Tibial nerve (tissue), 4 donors: ENCODE measurements at places on chromosomes 16 and 17. TPM values are rescaled to one million over a fixed set of nuclear protein-coding genes. Genes with fewer than 3 reads are reported as not detected.

The EPOP gene
- total RNA-seq, result 1.3 TPM

GRCh38 chr16:5951486-5951885, 853.9 kb upstream of the EEF2KMT start:
- H3K4me1 ChIP-seq, result no peaks in the 10 kb centered on the region
- no peak for DNase-seq
- H3K36me3 ChIP-seq, result no peaks in the 10 kb centered on the region
- H3K27ac ChIP-seq, result no peak overlapping the region
- H3K27me3 ChIP-seq, result no peaks in the 10 kb centered on the region

- no peaks in the 10 kb centered on the region for H3K27me3 ChIP-seq
- no peak overlapping the region for H3K4me3 ChIP-seq
- H3K4me1 ChIP-seq, result peaks cover 8% of the 10 kb centered on the region
- H3K27ac ChIP-seq, result no peak overlapping the region
Observed at GRCh38 chr16:84749815-84750214, 50.0 kb downstream of the USP10 start.

DNA sequence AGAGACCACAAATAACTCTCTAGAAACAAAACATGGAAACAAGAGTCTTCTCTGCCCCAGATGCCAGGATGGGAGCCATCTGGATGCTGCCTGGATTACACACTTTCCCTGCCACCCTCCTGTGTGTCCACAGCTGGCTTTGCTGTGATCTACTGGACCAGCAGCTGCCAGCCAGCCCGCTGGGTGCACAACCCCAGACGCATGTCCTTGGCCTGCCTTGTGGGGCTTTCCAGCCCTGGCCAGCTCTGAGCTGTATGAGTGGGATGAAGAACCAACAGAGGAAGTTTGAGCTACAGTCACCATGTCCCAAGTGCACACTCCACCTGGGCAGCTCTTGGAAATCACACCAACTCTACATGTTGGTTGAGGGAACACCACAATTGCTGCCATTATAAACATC, 57.0 kb upstream of the TNRC6C start:
- DNase-seq, result no peak
- no peak overlapping the region for H3K27ac ChIP-seq
- no peaks in the 10 kb centered on the region for H3K36me3 ChIP-seq
- H3K4me1 ChIP-seq, result no peaks in the 10 kb centered on the region
- H3K4me3 ChIP-seq, result no peak overlapping the region

DNA sequence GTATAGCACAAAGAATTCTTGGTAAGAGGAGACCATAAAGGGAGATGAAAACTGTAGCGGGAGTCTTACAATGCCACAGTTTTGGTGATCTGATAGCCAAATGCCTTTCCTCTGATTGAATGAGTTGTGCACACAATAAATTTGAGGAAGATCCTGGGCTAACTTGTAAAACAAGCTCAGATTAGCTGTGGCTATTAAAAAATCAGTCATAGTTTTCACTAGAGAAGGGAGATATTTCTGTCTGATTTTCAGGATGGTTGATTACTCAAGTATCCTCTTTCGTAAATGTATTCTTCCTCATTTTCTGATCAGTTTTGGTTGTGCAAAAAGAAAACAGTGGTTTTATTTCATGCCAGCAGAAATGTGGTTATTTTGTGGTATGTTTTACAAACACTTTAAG, 9.1 kb upstream of the METTL9 start:
- no peaks in the 10 kb centered on the region for H3K36me3 ChIP-seq
- no peak overlapping the region for H3K4me3 ChIP-seq
- no peaks in the 10 kb centered on the region for H3K27me3 ChIP-seq
- no peaks in the 10 kb centered on the region for H3K4me1 ChIP-seq
- no peak for DNase-seq

The CCDC92B gene
- total RNA-seq, result not detected

DNA sequence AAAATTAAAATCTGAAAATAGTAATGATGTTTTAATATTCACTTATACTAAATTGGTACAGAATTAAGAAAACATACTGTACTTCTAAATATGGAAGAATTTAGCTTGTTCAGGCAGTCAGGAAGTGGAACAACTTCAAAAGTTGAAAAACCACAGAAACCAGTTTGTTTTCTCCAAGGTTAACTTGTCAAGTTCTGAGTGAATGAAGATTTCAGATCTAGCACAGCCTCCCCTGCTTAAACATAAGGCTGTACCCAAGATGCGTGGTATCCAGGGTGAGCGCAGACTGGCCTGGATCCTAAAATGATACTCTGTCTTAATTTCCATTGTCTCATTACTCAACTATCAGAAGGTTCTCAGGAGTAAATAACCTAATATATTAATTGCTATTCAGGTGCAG, 730.7 kb upstream of the KIF2B start:
- DNase-seq, result no peak
- H3K36me3 ChIP-seq, result no peaks in the 10 kb centered on the region
- H3K4me1 ChIP-seq, result no peaks in the 10 kb centered on the region
- no peaks in the 10 kb centered on the region for H3K27me3 ChIP-seq

DNA sequence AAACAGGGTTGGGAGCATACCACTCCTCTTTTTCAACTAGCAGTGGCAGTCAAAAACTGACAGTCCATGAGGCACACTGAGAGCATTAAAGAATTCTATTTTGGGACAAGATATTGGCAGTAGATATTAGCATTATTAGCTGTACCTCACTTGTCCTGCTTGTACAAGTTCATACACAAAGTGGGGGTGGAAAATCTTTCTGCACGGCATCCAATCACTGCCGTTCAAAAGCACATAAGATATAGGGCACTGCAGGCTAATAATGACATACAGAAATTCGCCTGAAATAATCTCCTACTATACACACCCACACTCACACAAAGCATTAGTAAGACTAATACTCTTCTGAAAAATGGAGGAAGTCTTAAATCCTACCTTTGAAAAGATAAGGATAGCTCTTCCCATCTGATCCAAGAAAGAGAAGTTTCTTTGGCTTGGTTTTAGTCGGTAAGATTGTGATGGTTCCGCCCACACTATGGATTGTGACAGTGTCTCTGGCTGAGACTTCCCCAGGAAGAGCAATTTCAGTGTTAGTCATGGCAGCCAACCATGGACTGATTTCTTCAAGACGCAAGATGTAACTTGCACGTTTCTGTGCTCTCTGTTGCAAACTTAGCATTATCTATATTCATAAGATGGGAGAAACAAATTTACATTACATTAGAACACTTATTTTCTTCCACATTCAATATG, 40.6 kb upstream of the ARL6IP1 start:
- no peak for DNase-seq
- no peaks in the 10 kb centered on the region for H3K27me3 ChIP-seq
- H3K4me1 ChIP-seq, result no peaks in the 10 kb centered on the region

DNA sequence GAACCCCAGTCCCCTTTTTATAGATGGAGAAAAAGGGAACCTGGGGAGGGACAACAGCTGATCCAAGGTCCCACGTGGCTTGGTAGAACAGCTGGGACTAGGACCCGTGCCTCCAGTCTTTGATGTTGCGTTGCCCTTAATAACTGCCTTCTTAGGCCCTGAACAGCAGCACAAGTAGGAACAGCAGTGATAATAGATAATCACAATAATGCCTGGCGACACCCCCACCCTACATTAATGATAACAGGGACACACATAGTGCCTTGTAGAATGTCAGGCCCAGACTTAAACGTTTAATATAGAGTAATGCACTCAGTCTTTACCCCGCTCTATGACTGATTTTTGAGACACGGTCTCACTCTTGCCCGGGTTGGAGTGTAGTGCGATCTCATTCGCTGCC, 96.4 kb downstream of the ABCC6 start:
- DNase-seq, result no peak
- H3K27me3 ChIP-seq, result no peaks in the 10 kb centered on the region
- no peaks in the 10 kb centered on the region for H3K4me1 ChIP-seq
- no peak overlapping the region for H3K4me3 ChIP-seq
- H3K27ac ChIP-seq, result no peak overlapping the region

DNA sequence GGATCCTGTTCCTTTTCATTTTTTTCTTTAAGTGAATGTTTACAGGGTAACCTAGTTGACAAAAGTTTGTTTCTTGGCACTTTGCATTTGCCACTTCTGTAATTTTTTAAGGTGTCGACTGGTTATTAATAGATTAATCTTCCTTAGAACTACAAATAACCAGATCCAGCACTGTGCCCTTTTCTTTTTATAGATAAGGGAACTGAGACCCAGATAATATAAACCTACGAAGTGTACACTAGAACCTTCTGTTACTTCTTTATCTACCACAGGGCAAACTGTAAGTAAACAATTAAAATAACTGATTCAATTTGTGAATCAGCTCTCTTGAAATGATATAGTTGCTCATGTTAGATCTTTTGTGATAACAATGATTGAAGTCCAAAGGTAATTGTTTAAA, 55.4 kb downstream of the NLK start:
- H3K4me1 ChIP-seq, result peaks cover 5% of the 10 kb centered on the region
- H3K27ac ChIP-seq, result no peak overlapping the region
- no peak for DNase-seq

The TRAF7 gene
- 53.7 TPM for total RNA-seq

DNA sequence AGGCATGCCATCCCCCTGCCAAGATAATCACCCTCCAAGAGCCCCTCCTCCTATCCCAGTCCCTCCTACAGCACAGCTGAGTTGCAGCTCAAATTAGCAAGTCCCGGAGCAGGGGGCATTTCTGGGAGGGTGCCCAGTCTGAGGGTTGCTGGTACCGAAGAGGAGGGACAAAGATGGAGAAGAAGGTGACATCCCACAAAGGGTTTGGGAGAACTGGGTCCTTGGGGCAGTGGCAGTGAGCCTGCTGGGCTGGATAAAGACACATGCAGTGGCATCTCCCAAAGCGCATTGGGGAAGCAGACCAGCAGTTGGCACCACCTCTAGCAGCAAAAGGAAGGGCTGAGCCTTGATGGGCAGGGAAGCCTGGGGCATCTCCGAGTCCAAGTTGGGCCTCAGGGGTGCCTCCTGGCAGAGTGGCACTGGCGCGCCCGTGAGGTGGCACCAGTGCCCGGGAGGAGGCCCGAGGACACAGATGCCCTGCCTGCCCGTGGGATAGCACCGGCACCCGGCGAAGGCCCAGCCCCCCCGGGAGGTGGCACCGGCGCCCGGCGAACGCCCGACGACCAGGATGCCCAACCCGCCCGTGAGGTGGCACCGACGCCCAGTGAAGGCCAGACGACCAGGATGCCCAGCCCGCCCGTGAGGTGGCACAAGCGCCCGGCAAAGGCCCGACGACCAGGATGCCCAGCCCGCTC, 622 bp downstream of the TOM1L2 start:
- H3K36me3 ChIP-seq, result no peaks in the 10 kb centered on the region
- peak overlapping the region; percentile 60 for H3K27ac ChIP-seq

GRCh38 chr17:75060434-75061054, 13.5 kb downstream of the KCTD2 start:
- peaks cover 6% of the 10 kb centered on the region for H3K4me1 ChIP-seq
- peak overlapping the region; percentile 66 for H3K27ac ChIP-seq
- no peaks in the 10 kb centered on the region for H3K27me3 ChIP-seq
- peaks cover 16% of the 10 kb centered on the region for H3K36me3 ChIP-seq
- DNase-seq, result no peak
- no peak overlapping the region for H3K4me3 ChIP-seq

The P2RX1 gene
- 8.6 TPM for total RNA-seq

DNA sequence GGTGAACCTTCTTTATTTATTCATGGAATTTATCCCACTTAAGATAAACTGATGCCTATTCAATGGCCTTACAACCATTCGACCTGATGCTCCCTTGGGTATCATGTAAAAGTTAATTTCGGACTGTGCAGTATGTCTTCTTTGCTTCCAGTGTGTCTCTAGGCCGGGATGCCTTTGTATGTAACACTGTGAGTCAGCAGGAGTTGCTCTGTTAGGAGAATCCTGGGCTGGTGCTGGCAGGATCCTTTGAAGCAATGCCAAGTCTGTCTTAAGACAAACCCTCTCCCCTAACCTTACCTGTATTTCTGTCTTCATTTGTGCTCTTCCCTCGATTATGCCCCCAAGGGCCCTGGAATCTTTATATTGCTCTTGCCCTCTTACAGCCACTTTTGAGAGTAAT, 37.9 kb upstream of the ABCA8 start:
- no peak overlapping the region for H3K4me3 ChIP-seq
- H3K36me3 ChIP-seq, result no peaks in the 10 kb centered on the region
- no peak overlapping the region for H3K27ac ChIP-seq
- H3K27me3 ChIP-seq, result no peaks in the 10 kb centered on the region

- no peak for DNase-seq
- no peak overlapping the region for H3K27ac ChIP-seq
Observed at GRCh38 chr17:71446645-71447437, 674.0 kb upstream of the SOX9 start.

GRCh38 chr17:19021622-19022083, 17.1 kb upstream of the FAM83G start:
- no peak overlapping the region for H3K4me3 ChIP-seq
- no peaks in the 10 kb centered on the region for H3K27me3 ChIP-seq
- H3K36me3 ChIP-seq, result no peaks in the 10 kb centered on the region
- DNase-seq, result no peak

The CSH1 gene
- not detected for total RNA-seq

GRCh38 chr17:48727415-48728175, 955 bp downstream of the HOXB13 start:
- H3K4me3 ChIP-seq, result no peak overlapping the region
- H3K36me3 ChIP-seq, result no peaks in the 10 kb centered on the region
- H3K27me3 ChIP-seq, result peaks cover 100% of the 10 kb centered on the region

DNA sequence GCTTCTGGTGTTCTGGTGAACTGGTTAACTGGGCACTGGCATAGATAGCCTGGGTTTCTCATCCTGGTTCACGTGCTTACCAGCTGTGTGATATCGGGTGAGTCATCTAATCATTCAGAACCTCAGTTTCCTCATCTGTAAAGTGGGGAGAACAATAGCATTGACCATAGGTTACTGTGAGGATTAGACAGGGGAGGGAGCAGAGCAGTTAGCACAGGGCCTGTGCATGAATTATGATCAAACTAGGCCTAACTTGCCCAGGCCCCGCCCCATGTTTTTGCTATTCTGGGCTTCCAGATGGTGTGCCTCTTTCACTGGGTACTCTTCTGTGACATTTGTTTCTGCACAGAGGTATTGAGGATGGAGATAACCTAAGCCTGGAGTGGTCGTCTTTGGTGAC, 4.6 kb upstream of the KLHL36 start:
- H3K4me3 ChIP-seq, result no peak overlapping the region
- no peak for DNase-seq
- peaks cover 22% of the 10 kb centered on the region for H3K4me1 ChIP-seq
- peak overlapping the region; percentile 69 for H3K27ac ChIP-seq

DNA sequence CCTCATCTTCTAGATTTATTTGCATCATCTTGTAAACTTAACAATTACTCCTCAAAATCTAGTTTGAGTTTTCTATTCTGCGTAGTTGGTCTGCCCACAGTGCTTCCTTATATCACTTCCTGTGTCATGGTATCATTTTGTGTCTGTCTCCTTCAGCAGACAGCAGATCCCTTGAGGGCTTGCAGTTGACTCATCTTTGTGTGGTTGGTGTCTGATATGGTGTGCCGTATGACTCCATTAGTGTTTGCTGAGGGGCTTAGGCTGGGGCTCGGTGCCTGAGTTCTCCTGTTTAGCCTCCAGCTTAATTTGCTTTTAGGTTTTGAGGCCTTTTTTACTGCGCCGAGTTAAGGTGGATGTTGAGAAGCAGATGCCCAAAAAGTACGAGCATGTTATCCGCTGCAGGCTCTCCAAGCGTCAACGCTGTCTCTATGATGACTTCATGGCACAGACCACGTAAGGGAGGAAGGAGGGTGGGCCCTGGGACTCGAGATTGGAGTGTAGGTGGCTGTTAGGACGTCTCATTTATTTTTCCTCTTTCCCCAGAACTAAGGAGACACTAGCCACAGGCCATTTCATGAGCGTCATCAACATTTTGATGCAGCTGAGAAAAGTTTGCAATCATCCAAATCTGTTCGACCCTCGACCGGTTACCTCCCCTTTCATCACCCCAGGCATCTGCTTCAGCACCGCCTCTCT, 16.9 kb downstream of the SRCAP start:
- peaks cover 56% of the 10 kb centered on the region for H3K36me3 ChIP-seq
- H3K27ac ChIP-seq, result no peak overlapping the region
- no peak overlapping the region for H3K4me3 ChIP-seq
- no peak for DNase-seq
